ENCODE measurements at places on chromosomes 11 and 22.

GRCh38 chr11:130471731-130472433, 23.4 kb downstream of the ADAMTS15 start:
- no peak for DNase-seq

- no peak for DNase-seq
These were observed 10.9 kb upstream of the TSKU start for GRCh38 chr11:76772100-76772782.

DNA sequence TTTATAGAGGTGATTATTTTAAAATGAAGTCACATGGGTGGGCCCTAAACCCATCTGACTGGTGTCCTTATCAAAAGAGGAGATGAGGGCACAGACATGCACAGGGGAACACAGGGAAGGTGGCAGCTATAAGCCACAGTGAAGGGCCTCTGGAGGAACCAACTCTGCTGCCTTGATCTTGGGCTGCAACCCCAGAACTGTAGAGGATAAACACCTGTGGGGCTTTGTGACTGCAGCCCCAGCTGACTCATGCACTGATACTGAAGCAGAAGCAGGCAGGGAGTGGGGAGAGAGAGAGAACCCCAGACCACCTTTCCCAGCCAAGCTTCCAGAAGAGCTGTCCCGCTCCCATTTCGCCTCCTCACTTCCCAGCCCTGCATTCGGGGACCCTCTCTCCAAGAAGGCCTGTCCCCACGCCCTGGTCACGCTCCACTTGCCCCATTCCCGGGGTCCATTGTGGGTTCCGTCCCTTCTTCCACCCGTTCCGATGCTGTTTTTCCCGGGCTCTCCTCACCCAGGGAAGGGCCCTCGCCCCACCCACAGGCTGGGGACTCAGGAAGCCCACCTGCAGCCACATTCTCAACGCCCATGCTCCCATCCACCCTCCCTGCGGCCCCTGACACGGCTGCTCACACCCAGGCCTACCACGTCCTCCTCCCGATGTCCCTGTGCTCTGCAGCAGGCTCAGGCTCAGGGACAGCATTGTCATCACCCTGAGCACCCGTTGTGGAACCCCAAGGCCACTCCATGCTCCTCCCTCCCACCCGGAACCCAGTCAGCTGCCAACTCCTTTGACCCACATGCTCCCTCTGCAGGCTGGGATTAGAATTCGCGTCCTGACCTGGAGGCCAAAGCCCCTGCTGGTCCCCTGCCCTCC, 90.8 kb upstream of the SHANK2 start:
- DNase-seq: peak; percentile 40

- DNase-seq: no peak
These were observed 32.4 kb upstream of the CD44 start for GRCh38 chr11:35106595-35106994.

- DNase-seq: no peak
These were observed 28.7 kb downstream of the SNU13 start for GRCh38 chr22:41659941-41660340.

DNA sequence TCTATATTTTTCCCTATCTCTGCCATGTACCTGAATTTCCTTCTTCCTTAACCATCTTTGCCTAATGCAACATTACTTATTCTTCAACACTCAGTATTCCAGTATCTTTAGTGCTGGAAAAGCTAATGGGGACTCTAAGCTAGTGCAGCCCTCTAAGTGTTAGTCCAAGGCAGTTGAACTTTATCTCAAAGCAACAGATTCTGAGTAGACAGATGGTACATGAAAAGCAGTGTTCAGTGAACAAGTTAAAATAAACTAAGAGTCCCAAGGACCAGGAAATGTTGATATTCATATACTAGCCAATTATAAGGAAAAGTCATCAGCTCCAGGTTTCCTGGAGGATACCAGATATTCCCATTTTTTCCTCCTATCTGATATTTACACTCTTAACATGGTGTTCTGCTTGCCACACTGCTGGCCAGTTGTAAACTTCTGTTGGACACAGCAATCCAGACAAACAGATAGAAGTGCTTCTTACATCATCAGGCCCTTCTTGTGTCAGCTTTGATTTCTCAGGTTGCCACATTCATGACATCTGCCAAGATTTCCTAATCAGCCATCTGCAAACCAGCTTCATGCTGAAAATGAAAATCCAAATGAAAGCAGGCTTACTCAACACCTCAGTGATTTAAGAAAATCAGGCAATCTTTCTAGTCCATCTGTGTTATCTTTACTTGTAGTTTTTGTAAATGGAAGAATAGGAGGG, 255.9 kb upstream of the POU2AF2 start:
- no peak for DNase-seq

DNA sequence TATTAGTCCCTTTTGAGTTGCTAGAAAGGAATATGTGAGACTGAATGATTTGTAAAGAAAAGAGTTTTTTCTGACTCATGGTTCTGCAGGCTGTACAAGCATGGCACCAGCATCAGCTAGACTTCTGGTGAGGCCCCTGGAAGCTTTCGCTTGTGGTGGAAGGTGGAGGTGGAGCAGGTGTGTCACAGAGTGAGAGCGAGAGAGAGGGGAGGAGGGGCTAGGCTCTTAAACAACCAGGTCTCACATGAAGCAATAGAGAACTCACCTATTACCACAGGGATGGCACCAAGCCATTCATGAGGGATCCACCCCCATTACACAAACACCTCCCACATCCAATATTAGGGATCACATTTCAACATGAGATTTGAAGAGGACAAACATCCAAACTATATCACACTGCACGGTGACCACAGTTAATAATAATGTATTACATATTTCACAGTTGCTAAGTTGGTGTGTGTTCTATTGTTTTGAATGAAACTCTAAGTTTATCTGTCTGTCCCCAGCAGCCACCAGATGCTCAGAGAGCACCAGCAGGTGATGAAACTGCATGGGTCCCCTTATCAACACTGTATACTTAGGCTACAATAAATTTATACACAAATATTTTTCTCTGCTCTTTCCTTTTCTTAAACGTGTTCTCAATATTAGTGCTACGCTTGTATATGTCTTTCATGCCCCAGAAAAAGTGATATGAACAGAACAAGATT, 14.1 kb downstream of the ZFP91 start:
- DNase-seq: peak; percentile 8

- DNase-seq: no peak
These were observed 15.6 kb downstream of the PISD start for GRCh38 chr22:31646186-31647019.

GRCh38 chr11:118838905-118839553, 44.7 kb upstream of the CXCR5 start:
- no peak for DNase-seq

- DNase-seq: no peak
These were observed 112.4 kb downstream of the KCNC1 start for GRCh38 chr11:17846852-17847453.

- DNase-seq: no peak
These were observed 29.3 kb upstream of the MUC5B start for GRCh38 chr11:1193326-1194230.

- DNase-seq: no peak
These were observed 76.0 kb downstream of the MRTFA start for GRCh38 chr22:40560551-40560950.

DNA sequence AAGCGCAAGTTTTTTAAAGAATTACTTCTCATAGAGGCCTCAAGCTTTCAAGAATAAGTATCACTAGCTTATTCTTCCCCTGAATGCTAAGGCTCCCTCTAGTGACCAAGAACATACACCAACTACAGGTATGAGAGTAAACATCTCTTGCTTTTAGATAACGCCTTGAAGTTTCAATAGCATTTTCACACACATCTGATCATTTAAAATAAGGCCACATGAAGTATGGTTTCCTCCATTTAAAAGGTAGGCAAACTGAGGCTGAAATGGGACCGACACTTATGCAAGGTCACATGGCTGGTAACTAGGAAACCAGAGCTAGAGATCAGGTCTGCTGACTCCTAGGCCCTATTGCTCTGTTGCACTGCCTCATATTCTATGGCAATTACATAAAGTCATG, 66.5 kb downstream of the CCDC34 start:
- peak; percentile 57 for DNase-seq

- no peak for DNase-seq
These were observed 21.0 kb downstream of the PPIL2 start for GRCh38 chr22:21686634-21687393.

- no peak for DNase-seq
These were observed 3.1 kb downstream of the TMEM86A start for GRCh38 chr11:18701614-18702216.

DNA sequence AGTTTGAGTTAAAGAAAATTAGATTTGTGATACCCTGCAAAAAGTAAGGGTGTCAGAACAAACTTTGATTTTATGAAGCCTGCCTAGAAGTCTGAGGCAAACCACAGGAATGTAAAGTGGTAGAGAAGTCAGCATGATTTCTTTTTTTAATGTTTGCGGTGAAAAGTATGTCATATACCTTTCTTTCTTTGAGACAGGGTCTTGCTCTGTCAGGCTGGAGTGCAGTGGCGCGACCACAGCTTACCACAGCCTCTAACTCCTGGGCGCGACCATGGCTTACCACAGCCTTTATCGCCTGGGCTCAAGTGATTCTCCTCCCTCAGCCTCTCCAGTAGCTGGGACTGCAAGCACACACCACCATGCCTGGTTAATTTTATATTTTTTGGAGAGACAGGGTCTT, 4.7 kb downstream of the API5 start:
- DNase-seq: no peak

Data from NCI-H345 (cell line).